AG04449 (cell line): ENCODE measurements at places on chromosomes 12 and 14.
A peak's percentile ranks its signal among the peaks of the same experiment; 100 is the strongest.

GRCh38 chr14:92954933-92955332, 32.0 kb downstream of the CHGA start:
- DNase-seq: no peak

DNA sequence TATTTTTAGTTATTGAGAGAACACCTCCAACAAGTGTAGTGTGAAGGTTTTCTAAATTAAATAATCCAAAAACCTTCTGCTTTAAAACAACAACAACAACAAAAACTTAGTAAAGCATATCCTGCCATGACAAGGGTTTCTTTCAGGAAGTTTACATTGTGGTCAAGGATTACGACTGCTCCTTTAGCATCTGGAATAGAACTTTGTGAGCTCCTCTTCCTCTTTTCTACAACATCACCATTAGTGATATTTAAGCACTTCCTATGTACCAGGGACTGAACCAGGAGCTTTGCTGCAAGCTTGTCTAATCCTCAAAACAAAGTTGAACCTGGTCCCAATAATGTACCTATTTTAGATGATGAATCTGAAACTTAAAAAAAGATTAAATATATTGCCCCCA, 315.4 kb upstream of the KITLG start:
- no peak for DNase-seq

GRCh38 chr12:1350934-1351240, 243.5 kb downstream of the FBXL14 start:
- DNase-seq: no peak

- no peak for DNase-seq
Measured at GRCh38 chr14:95530473-95531276, 4.2 kb upstream of the GLRX5 start.

DNA sequence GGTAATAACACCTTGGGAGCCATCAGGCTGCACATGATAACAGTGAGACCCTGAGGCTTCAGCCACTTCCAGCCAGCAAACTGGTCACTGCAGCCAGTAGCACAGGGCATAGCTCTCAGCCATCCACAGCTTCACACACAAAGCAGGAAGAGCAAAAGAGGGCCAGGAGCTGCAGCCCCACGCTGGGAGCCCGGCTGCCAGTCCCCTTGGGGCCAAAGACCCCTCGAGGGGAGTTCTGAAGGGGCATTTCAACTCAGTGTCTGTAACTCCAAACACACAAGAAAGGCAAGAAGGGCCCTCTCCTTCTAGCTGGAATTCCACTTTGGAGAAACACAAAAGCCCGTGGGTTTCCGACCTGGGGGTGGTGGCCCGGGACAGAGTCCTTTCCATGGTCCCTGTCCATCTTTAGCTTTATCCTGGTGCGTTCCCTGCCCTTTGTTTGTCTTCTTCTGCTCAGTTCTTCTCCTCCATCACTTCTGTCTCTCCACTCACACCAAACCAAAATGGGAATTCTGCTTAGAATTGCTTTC, 151.8 kb upstream of the FKBP4 start:
- DNase-seq: no peak

- DNase-seq: no peak
Measured at GRCh38 chr12:71060426-71060825, 97.4 kb downstream of the TSPAN8 start.

- no peak for DNase-seq
Measured at GRCh38 chr14:105166571-105167302, 1.8 kb downstream of the JAG2 start.

DNA sequence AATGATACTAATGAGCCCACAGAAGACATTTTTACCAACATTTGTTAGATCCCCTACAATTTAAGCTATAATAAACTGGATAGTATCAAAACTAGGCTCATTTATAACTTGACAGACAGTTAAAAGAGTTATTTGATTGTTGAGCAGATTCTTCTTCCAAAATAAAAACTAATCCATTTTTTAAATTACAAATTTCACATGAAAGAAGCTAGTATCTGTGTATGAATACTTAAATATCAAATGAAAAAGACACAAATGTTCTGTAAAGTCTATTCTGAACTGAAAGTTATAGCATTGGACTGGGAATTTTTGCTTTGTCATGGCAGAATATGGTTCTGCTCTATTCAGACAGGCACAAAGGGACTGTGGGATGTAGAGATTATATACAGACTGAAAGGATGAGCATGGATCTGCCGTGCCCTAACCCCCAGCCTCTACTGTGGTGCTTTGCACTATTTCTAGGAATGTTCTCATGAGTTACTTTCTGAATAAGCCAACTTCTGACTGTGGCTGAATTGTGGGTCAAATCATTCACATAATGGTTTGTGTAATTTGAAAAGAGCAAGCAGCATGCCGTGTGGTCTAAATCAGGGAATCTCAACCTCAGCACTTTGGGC, 352.7 kb downstream of the KCNH5 start:
- no peak for DNase-seq

GRCh38 chr14:101004176-101004575, 100.7 kb upstream of the RTL1 start:
- DNase-seq: no peak

GRCh38 chr14:23093526-23093925, 1.4 kb downstream of the ACIN1 start:
- DNase-seq: no peak

DNA sequence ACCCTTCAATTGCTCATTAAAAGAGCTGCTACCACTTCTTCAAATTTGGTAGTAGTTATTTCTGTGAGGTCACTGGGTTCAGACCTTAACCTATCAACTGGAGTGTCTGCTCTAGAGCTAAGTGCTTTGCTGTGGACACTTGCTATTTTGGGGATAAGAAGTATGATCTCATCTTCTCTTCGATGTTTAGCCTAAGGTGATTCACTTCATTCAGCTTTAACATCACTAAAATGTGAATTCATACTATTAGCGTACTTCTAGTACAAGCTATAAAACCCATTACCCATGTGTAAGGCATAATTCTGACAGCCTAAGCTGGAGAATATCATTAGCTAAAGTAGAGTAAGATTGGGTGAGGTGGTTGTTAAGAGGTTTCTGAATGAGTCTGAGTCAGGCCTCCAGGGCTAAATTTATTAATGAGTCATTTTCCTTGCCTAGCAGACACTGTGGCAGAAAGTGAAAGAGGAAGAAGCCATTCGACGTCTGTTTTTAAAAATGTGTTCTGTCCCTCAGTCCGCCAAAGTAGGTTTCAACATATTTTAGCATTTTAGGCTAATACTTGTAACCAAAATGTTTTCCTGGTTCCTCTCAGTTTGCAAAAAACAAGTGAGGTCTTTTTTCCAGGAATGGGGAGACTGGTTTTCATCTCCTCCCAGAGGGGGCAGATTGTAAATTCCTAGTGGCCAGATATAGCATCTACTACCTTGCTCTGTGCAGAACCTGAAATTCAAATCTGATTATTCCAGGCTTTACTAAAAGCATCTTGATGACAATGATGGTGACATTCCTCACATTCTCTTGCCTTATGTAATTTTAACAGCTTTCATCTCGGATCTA, 103.6 kb downstream of the SSPN start:
- no peak for DNase-seq

DNA sequence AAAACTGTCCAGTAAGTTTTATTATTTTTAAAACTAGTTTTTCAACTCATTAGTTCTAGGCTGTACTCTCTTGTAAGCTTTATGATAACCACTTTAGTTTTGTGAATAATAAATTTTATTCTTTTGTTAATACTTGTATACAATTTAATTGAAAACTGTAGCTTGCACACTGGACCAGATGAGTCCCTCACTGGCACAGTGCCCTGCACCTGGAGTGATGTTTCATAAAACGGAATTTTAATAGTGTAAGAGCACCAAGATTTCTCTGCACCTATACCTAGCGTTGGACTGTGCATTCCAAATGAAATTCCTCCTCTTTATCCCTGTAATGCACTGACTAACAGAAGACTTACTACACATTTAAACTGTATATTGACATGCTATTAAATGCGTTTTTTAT, 80.8 kb downstream of the PRIMA1 start:
- no peak for DNase-seq

DNA sequence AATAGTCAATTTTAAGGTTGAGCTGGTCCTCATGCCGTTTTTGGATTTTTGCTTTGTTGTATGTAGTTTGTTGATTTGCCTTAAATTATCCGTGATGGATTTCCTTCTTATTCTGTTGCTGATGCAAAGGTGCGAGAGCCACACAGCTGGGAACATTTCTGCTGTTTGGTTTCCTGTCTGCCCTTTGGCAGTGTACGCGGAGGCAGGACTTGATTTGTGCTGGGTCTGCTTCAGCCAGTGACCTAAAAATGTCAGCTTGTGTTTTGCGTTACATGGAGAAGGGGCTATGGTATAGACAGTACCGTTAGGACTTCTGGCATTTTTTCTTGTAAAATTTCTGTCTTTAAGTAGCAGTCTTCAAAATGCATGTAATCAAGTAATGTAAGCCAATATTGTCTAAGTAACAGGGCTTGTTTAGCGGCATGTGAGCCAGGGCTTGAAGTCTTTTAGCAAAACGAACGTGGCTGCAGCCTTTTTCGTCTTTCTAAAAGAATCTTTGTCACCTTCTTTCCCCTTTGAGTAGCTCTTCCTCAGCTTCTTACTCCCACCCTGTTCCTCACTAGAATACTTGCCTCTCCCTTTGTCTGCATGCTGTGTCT, 18.2 kb upstream of the RD3L start:
- DNase-seq: no peak

- DNase-seq: no peak
Measured at GRCh38 chr12:49109641-49110463, 795 bp downstream of the LMBR1L start.

- no peak for DNase-seq
Measured at GRCh38 chr12:74527491-74527890, 10.1 kb upstream of the ATXN7L3B start.

DNA sequence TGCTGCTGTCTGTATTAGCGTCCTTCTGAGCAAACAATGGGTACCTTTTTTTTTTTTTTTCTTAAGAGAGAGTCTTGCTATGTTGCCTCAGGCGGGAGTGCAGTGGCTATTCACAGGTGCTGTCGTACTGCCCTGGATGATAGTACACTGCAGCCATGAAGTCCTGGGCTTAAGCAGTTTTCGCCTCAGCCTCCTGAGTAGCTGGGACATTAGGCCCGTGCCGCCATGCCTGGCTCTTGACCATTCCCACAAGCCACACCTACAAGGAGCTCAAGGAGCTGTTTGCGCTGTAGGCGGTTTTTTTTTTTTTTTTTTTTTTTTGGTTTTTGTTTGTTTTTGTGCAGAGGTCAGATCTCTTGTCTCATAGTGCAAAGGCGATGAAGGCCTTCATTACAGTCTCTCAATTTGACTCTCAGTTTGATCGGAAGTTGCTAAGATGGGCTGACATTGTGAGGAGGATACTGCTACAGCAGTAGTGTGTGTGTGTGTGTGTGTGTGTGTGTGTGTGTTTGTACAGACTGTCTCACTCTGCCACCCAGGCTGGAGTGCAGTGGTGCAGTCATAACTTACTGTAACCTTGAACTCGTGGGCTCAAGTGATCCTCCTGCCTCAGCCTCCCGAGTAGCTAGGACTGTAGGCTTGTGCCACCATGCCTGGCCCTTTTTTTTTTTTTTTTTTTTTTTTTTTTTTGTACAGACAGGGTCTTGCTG, 34.2 kb downstream of the TRAF3 start:
- DNase-seq: no peak

GRCh38 chr14:68089146-68089731, 269.7 kb downstream of the RAD51B start:
- no peak for DNase-seq

DNA sequence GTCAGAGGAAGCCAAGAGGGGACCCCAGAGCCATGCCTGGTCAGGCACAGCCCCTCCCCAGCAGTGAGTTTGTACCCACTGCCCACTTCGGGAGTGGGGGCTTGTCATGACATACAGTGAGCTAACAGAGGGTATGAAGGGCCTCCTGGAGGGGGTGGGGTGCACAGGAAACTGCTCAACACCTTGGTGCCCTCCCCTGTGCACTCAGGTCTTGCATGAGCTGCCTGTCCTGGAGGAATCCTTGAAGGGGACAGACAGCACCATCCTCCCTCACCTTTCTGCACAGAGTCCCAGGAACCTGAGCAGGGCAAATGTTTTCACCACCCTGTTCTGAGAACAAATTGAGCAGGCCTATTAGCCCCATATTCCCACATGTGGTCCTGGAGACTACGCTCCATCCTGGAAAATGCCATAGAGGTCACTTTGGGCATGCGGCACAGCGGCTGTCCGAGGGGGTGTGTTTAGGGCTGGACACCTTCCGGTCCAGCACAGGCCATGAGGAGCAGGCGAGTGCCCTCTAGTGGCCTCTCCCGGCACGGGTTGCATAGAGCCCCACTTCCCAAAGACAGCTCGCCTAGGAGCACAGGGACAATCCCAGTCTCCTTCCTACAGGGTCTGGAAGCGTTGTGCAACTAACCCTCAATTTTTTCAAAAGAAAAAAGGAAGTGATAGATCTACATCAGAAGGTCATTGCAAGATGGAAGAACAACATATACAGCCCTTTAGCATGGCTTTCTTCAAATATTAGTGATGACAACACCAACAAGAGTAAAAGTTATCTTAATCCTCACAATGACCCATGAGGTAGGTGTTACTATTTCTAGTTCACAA, 31.9 kb upstream of the ZFP36L1 start:
- no peak for DNase-seq

- DNase-seq: peak; percentile 70
Measured at GRCh38 chr14:32230695-32231280, 27.7 kb upstream of the RNU6-8 start.

DNA sequence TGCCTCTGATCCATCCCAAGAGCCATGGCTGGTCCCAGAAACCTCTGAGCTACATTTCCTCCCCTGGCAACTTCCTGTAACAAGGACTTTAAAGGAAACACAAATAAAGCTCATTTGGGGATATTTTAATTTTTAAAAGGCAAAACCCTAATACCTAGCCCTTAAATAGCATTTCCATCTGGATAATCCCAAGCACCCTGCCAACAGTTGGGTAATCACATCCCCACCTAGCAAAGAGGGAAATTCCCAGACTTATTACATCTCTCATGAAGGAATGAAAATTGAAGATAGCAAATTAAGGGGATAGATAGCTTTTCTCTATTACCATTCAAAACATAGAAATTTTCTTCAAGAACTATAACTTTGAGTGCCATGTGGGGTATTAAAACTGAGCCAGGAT, 213.7 kb upstream of the BMP4 start:
- DNase-seq: no peak

DNA sequence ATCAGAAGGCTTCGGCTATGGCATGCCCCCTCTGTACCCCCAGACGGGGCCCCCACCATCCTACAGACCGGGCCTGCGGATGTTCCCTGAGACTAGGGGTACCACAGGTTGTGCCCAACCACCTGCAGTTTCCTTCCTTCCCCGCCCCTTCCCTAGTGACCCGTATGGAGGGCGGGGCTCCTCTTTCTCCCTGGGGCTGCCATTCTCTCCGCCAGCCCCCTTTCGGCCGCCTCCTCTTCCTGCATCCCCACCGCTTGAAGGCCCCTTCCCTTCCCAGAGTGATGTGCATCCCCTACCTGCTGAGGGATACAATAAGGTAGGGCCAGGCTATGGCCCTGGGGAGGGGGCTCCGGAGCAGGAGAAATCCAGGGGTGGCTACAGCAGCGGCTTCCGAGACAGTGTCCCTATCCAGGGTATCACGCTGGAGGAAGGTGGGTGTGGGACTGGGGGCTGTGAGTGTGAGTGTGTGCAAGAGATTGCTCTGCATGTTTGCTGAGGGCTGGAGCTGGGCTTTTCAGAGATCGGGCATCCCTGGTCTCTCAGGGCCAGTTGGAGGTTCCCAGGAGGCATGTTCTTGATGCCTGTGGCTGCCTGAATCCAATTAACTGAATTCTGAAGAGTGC, 8.6 kb downstream of the NFATC4 start:
- DNase-seq: no peak
